Smooth muscle cell of the umbilical artery (primary cell): ENCODE measurements at places on chromosomes 1 and 21. TPM values are rescaled to one million over a fixed set of nuclear protein-coding genes. Genes with fewer than 3 reads are reported as not detected.

Gene UTS2
- total RNA-seq: not detected in 2 replicates

Gene SPRR2A
- total RNA-seq: not detected in 2 replicates

Gene AHDC1
- 8.0 and 15.5 TPM in 2 replicates for total RNA-seq

Gene BGLAP
- 0.59 TPM in 1 of 2 replicates, not detected in the other for total RNA-seq

Gene PCSK9
- 0.89 and 2.4 TPM in 2 replicates for total RNA-seq

Gene FCRL4
- not detected in 2 replicates for total RNA-seq

Gene FAM163A
- total RNA-seq: 0.05 TPM in 1 of 2 replicates, not detected in the other

Gene PDC
- total RNA-seq: under 0.01 TPM in 1 of 2 replicates, not detected in the other

Gene SLC5A9
- not detected in 2 replicates for total RNA-seq

Gene FCRL3
- total RNA-seq: not detected in 2 replicates

Gene CDKN2C
- 3.1 and 3.9 TPM in 2 replicates for total RNA-seq

Gene NEK2
- 2.1 and 17.3 TPM in 2 replicates for total RNA-seq

Gene CCDC181
- total RNA-seq: 0.59 and 1.4 TPM in 2 replicates

Gene OR2T11
- not detected in 2 replicates for total RNA-seq

Gene BRINP3
- 0.65 and 3.0 TPM in 2 replicates for total RNA-seq

Gene PLXNA2
- total RNA-seq: 3.3 TPM in 2 replicates

Gene EPHA8
- total RNA-seq: not detected in 2 replicates

Gene FAM78B
- 0.32 TPM in 1 of 2 replicates, not detected in the other for total RNA-seq

Gene APCS
- total RNA-seq: not detected in 2 replicates

Gene LENEP
- total RNA-seq: not detected in 2 replicates

Gene BRDT
- not detected in 2 replicates for total RNA-seq

Gene IGSF5
- 0.59 TPM in 1 of 2 replicates, not detected in the other for total RNA-seq

Gene NPR1
- total RNA-seq: under 0.01 and 0.05 TPM in 2 replicates

Gene CACHD1
- total RNA-seq: 5.2 and 9.5 TPM in 2 replicates

Gene CYP4Z1
- total RNA-seq: not detected in 2 replicates

Gene SV2A
- total RNA-seq: 15.4 and 26.3 TPM in 2 replicates

Gene NBPF20
- 3.0 and 9.5 TPM in 2 replicates for total RNA-seq

Gene C1orf56
- 1.2 and 1.5 TPM in 2 replicates for total RNA-seq

Gene PTGFR
- 34.0 and 58.8 TPM in 2 replicates for total RNA-seq

Gene RAB25
- total RNA-seq: not detected in 2 replicates
